Small intestine (tissue), 16 donors: ENCODE measurements at places on chromosomes 7 and 10. TPM values are rescaled to one million over a fixed set of nuclear protein-coding genes. Genes with fewer than 3 reads are reported as not detected.

DNA sequence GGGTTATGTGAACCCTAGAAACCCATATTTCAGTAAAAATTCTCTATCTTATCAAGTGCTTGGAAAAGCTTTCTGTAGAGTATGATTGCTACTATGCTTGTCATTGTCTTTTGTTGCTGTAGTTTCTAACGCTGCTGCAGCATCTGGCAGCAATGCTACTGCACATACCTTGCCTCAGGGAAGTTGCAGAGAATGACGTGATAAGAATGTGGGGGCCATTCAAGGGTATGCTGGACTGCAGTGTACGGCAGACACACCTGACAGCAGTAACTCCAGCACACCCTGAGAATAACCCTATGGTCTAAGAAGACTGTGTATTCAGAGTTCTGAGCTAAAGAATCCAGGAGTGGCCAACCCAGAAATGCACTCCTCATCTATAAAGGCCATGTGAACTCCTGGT is 20.5 kb downstream of the TRIM4 start:
- H3K4me3 ChIP-seq = no peak overlapping the region
- H3K4me1 ChIP-seq = no peaks in the 10 kb centered on the region
- H3K27me3 ChIP-seq = no peaks in the 10 kb centered on the region
- H3K36me3 ChIP-seq = peaks cover 13% of the 10 kb centered on the region

The HOXA5 gene
- polyA plus RNA-seq = 2.4 TPM

DNA sequence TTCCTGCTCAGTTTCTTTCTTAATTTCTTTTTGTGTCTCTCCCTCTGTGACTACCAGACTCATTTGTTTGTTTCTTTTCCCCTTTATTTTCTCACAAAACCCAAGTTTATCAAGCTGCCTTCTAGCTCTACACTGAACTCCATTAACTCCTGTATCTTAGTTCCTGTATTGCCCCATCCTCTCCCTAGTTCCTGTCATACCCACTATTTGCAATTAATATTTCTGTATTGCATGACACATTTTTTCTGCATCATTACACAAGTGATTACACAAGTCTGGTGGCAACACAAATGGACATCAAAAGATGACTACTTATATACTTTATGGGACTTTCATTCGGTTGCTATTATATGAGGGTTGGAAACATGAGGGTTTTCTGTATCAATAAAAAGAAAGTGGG is 26.9 kb upstream of the OR9A4 start:
- H3K27me3 ChIP-seq = no peaks in the 10 kb centered on the region
- no peak for DNase-seq
- H3K36me3 ChIP-seq = no peaks in the 10 kb centered on the region
- H3K4me1 ChIP-seq = no peaks in the 10 kb centered on the region
- H3K27ac ChIP-seq = no peak overlapping the region

The TDRD1 gene
- not detected for polyA plus RNA-seq

GRCh38 chr10:111079781-111080180 is 3.0 kb downstream of the ADRA2A start:
- peaks cover 2% of the 10 kb centered on the region for H3K4me1 ChIP-seq
- H3K4me3 ChIP-seq = no peak overlapping the region
- no peaks in the 10 kb centered on the region for H3K36me3 ChIP-seq
- no peaks in the 10 kb centered on the region for H3K27me3 ChIP-seq

The HOXA11 gene
- 0.04 TPM for polyA plus RNA-seq

GRCh38 chr7:46955531-46955930 is 626.4 kb downstream of the TNS3 start:
- H3K27me3 ChIP-seq = no peaks in the 10 kb centered on the region
- no peaks in the 10 kb centered on the region for H3K4me1 ChIP-seq
- no peak overlapping the region for H3K4me3 ChIP-seq
- H3K27ac ChIP-seq = no peak overlapping the region

GRCh38 chr10:78966844-78967488 is 101.8 kb upstream of the ZMIZ1 start:
- H3K27me3 ChIP-seq = no peaks in the 10 kb centered on the region
- no peak overlapping the region for H3K27ac ChIP-seq
- no peaks in the 10 kb centered on the region for H3K4me1 ChIP-seq

DNA sequence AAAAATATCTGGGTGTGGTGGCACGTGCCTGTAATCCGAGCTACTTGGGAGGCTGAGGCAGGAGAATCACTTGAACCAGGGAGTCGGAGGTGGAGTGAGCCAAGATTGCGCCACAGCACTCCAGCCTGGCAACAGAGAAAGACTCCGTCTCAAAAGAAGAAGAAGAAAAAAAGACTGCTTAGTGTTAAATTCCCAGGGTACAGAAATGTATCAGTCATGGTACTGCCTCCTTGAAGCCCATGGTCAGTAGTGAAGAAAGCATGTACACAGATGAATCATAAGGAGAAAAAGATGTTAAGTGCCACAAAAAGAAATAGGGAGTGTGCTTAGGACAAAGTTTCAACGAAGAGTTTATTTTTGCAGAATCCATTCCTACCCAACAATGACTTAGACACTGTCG is 62.5 kb upstream of the KMT2E start:
- no peak overlapping the region for H3K4me3 ChIP-seq
- H3K4me1 ChIP-seq = peaks cover under 1% of the 10 kb centered on the region
